Dermis microvascular lymphatic vessel endothelial cell (primary cell): ENCODE measurements at places on chromosomes 1 and 21.

DNA sequence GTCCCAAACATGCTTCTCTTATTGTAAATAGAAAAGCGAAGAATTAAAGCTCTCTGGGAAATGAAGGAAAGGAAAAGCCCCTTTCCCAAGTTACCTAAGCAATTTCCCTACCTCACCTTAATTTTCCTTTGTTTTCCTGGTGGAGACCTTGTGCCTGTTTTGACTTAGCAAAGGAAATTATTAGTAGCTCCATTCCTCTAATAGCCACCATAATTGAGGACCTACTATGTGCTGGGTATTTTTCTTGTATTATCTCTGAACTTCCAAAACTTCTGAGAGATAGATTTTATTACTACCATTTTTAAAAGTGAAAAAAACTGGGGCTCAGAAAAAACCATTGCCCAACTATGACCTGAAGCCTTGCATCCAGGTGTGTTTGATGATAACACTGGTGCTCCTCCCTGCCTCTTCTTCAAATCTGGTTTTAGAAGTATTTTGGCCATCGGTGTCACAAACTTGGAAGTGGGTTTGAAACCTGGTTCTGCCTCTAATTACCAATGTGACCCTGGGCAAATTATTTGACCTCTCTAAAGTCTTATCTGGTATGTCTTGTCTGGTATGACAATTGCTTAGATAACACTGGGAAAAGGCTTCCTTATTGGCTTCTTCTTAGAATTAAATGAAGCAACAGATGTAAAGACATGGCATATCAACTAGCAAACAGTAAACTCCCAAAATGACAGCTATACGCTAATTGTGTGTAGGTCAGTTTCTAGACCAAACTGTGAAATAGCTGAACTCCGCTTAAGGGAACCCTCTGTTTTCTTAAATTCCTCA lies 39.5 kb downstream of the BCL9 start:
- DNase-seq, result no peak

DNA sequence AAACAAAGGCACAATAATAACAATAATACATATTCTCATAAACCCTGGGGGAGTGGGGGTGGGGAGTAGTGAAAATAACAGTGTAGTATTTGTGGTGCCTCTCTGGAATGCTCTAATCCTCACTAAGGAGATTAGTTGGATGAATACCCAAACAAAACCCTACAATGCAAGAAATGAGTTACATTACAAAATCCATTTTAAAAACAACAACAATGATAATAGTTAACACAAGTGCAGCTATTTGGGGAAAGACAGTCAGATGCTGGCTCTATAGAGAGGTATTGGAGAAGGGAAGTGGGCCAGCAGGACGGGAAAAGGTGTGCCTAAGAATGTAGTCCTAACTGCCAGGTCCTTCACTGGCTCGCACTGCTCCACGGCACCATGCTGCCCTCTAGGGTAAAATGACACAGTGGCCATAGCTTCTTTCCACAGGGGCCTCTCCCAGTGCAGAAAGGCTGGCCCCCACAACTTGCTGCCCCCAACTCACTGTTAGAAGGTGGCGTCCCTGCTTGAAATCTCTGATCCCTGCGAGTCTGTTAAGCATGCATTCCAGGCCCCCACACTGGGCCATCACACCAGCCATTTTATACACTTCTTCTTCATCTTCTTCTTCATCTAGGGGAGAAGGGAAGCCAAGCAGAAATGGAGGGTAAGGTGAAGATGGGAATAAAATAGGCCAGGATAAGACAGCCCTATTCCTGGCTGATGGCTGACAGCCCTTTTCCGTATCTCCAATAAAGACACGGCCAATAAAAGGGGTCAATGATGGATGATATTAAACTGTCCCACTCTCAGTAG lies 113.8 kb downstream of the UBR4 start:
- DNase-seq, result peak; percentile 22

GRCh38 chr1:14896381-14897079 lies 257.0 kb upstream of the TMEM51 start:
- DNase-seq, result no peak

DNA sequence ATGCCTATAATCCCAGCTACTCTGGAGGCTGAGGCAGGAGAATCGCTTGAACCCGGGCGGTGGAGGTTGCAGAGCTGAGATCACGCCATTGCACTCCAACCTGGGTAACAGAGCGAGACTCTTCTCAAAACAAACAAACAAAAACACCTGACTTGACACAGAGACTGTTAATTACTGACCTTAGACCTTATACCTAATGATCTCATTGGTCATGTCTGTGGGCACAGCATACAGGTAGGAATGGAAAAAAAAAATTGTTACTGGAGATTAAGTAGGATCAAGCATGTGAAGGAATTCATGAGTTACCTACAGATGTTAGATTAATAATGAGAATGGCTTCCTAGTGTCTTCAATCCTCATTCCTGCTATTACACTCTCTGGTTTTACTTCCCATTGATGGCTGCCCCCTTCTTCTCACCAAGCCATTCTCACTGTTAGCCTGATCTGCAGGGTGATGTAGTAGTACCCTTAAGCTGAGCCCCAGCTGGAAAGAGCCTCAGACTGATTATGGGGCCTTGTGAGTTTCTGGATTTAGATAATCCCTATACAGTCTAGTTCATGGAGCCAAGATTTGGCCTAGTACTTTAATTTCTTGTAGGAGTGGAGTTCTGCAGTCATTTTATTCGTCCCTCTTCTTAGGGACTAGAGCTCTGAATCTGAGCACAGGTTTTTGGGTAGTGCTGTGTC lies 8.8 kb downstream of the TBCE start:
- no peak for DNase-seq

DNA sequence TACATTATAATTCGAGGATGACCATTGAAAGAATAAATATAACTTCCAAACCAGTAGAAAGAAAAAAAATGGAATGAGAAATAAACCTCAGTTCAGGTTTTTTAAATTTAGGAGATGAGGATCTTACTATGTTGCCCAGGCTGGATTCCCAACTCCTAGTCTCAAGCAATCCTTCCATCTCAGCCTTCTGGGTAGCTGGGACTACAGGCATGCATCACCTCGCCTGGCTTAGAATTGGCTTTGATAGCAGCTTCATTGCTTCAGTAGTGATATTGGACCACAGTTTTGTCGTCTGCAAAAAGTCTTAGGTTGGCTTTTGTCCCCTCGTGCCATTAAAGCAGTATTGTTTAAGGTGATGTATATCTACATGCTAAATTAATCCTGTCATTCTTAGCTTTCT lies 2.9 kb downstream of the NASP start:
- no peak for DNase-seq

GRCh38 chr1:165828103-165828668 lies 772 bp downstream of the UCK2 start:
- DNase-seq, result no peak

DNA sequence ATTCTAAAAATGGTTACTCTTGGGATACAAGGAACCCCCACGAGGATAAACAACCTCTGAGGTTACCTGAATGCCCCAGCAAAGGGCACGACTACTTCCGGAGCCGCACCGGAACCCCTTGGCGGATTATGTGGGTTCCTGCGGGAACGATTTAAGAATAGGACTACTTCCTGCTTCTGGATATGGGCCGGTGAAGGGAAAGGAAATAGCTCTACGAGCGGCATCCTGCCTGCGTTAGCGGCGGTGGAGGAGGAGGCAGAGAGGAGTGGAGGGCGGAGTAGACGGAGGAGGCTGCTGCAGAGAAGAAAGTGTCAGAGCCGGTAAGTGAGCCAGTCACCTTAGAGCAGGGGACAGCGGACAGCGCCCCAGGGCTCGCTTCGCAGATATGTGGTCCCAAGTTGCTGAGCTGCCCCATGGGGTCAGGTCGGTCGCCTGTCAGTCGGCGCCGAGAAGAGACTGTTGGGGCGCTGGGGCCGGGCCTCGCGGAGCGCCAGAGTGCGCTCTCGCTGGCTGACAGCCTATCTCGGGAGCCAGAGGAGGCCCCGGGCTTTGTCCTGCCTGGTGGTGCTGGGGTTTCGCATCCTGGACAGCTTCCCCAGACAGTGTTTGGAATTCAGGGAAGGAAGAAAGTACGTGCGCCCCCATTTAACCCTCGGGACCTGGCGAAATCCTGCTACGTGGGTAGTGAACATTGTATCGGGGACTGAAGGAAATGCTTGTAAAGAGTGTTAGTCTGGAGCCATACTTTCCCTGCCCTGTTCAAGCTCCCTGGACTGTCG lies at the start of gene KLHL20:
Gene KLHL20, plus strand, starts transcription at position 223 of the 779 bp plus-strand sequence. CDS start 1,063 bp downstream, outside the sequence.
- peak; percentile 79 for DNase-seq

DNA sequence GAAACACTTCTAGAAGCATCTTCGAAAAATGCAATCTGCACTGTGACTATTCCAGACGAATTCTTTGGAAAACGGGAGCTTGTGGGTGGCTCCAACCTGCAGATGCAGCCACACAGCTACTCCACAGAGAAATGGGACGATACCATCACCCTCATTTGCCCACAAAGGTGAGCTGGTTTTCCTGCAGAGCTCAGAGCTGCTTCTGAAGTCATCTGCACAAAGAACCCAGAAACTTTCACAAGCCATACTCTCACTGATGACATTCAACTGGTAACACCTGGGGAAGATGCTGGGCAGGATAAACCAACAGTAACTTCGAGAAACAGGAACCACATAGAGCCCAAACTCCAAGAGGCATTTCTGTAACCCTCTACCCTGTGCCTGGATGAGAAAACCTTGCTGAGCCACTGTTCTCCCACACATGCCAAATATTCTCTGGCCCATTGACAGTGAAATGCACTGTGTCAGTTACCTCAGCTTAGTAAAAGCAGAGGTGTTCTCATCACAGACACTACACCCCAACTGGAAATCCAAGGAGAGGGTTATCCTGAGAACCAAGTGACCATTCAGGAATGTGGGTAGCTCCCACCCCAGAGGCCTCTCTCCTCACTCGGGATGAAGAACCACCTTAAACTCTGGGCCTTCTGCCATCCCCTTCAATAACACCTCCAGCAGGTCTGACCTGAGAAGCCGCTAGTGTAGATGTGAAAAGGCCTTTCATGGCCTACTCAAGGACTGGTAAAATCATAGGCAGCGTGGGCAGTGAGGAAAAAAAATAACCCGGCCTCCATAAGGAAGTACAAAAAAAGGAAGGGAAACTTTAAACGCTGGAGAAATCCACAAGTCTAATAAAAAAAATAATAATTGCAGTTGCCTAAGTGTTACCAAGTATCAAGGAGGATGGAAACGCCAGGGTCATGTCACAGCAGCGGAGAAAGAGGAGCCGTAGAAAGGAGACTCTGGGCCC lies 56.7 kb downstream of the HSF2BP start:
- DNase-seq, result no peak

GRCh38 chr1:15870421-15870820 lies 22.9 kb downstream of the SPEN start:
- DNase-seq, result peak; percentile 27

GRCh38 chr1:87706203-87706602 lies 377.5 kb downstream of the LMO4 start:
- no peak for DNase-seq

DNA sequence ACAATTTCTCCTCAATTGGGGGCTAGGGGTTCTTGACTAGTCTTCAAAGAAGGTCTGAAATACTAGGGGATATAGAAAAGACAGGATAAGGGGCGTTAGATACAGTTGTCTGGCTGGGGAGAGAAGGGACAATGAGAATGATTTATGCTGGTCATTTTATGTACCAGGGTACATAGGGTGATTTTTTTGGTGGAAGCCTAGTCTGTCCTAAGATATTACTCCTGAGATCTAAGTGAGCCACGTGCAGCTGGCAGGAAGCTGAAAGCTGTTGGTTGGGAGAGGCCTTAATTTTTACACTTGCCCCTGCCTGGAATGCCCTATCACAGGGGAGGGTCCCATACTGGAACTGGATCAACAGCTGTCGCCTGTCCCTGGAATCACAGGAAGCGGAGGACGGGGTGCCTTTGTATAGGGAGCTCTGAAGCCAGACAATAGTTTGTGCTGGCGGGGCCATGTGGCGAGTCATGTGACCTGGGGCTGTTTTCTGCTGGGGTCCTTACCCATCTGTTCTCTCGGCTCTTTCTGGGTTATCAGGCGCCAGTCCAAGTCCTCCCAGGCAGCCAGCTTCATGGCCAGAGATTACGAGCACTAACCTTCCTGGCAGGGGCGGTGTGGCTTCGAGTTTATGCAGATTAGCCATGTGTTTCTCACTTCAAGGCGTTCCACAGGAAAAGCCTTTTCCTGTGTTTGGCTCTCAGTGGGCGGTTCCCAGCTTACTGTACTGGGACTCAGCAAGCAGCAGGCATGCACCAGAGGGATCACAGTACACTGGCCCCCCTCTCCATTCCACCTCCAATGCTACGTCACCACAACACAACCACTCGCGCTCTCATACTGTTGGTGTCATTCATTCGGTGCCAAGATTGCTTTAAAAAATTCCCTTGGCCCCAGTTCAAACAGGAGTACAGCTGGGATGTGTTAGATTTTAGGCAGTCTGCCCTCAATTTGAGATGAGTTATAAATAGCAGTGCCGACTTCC lies 27.5 kb downstream of the ARID1A start:
- DNase-seq, result peak; percentile 98

GRCh38 chr1:1279028-1279427 lies 1.2 kb upstream of the SCNN1D start:
- DNase-seq, result no peak

GRCh38 chr1:99577313-99577712 lies 68.6 kb upstream of the PALMD start:
- DNase-seq, result no peak

GRCh38 chr1:53043271-53043670 lies 18.7 kb upstream of the PODN start:
- DNase-seq, result no peak

DNA sequence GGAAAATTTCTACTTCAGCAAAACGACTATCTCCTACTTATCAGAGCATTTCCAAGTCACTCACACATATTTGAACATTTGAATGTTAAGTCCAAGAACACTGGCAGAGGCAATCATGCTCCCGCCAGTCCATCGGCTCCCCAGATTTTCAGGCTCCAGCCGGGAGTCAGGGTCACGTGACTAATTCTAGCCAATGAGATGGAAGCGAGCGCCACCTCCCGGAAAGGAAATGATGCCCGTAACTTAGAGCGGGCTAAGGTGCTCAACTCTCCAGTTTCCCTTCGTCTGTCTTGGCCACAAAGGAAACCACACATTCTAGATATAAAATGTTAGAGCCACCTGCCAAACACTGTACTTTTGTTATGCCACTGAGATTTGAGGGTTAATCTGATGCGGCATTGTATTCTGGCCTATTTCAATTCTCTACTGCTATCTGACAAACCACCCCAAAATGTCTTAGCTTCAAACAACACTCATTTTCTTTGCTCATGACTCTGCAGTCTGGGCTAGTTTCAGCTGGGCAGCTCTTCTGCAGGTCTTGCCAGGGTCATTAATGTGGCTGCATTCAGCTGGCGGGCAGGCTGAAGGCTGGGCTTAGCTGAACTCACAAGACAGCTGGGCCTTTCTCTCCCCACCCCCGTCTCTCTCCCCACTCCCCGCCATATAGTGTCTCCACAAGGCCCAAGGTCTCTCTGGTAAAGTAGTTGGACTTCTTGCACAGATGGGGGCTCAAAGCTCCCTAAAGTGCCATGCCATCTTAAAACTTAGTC lies 16.5 kb upstream of the LHX4 start:
- DNase-seq, result no peak

GRCh38 chr21:25487046-25487594 lies 120.2 kb downstream of the MRPL39 start:
- DNase-seq, result no peak

DNA sequence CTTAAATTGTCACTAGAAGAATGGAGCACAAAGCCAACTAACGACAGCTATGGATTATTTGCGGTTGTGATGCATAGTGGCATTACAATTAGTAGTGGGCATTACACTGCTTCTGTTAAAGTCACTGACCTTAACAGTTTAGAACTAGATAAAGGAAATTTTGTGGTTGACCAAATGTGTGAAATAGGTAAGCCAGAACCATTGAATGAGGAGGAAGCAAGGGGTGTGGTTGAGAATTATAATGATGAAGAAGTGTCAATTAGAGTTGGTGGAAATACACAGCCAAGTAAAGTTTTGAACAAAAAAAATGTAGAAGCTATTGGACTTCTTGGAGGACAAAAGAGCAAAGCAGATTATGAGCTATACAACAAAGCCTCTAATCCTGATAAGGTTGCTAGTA lies 13.5 kb downstream of the USP1 start:
- no peak for DNase-seq
